ENCODE measurements at places on chromosomes 12 and 14. TPM values are rescaled to one million over a fixed set of nuclear protein-coding genes. Genes with fewer than 3 reads are reported as not detected.

PRPH gene
- polyA plus RNA-seq, result 1.7 TPM

CNTN1 gene
- polyA plus RNA-seq, result 0.13 TPM

ZBTB42 gene
- 2.9 TPM for polyA plus RNA-seq

RFX4 gene
- not detected for polyA plus RNA-seq

RNASE12 gene
- polyA plus RNA-seq, result not detected

MTA1 gene
- 74.8 TPM for polyA plus RNA-seq

GSG1 gene
- polyA plus RNA-seq, result 0.68 TPM

CIDEB gene
- polyA plus RNA-seq, result 0.03 TPM

KRT83 gene
- not detected for polyA plus RNA-seq

NID2 gene
- 15.9 TPM for polyA plus RNA-seq

OR6C2 gene
- not detected for polyA plus RNA-seq

KRT73 gene
- polyA plus RNA-seq, result not detected

MON2 gene
- 4.4 TPM for polyA plus RNA-seq

NUP37 gene
- 29.2 TPM for polyA plus RNA-seq

PRIMA1 gene
- 0.24 TPM for polyA plus RNA-seq

HEBP1 gene
- polyA plus RNA-seq, result 17.9 TPM

DNA sequence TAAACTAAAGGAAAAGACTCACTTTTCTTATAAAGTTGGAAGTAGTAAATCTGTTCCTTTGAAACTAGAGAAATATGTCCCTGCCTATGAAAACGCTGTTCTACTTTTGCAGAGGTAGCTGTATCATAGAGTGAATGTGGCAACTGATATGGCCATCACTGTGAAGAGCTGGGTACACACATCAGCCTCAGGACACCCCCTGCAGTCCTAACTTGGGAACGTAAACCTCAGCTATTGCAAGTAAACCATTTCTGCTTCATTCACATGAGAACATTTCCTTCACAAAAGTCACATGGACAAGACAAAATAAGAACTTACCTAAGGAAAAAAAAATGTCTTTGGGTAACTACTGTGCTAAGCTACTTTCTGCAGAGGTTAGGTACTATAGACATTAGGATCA is 233.3 kb upstream of the PPFIA2 start:
- peak; percentile 13 for DNase-seq

DNA sequence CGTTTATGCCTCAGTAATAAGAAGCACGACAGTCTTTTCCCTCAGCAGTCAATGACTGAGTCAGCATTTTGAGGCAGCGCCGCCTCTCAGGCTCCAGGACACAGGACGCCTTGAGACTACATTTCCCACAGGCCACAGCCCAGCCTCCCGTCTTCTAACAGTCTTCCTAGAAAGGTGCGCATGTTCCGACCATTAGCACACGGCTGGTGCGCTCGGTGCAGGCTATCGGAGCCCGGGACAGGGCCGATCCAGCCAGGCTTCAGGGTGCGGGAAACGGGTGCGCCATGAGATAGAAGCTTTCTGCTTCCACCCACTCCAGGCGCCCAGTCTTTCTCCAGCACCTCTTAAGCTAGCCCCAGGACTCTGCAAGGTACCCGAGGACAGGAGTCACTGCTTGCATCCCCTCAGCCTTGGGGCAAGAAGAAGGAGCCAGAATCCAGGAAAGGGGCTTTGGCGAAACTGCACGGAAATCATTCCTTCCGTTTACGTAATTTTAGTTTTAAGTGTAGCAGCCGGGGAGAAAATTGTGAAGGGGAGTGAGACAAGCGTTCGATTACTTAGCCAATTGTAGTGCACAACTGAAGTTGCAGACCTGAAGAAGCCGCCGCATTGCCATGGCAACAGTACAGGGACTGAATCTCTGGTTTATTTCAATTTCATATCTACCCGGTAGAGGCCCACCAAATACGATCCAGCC is 54.0 kb downstream of the ZNF641 start:
- peak; percentile 56 for DNase-seq

GRCh38 chr14:22780105-22780679 is 13.7 kb downstream of the OXA1L start:
- DNase-seq, result no peak

DNA sequence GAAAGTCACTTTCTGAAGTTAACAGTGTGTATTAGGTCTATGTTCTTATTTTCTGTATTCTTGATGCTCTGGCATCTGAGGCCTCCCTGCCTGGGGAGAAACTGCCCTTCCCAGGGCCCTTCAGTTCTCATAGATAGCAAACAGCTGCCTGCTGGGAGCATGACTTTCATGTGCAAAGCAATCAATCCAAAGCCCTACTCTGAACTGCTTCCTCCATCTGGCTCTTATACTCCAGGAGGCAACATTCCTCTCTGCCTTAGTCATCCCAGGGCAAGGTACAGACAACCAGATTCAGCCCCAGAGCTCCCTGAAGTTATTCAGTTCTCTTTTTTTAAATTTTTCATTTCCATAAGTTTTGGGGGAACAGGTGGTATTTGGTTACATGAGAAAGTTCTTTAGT is 41.7 kb upstream of the RIN3 start:
- DNase-seq, result no peak

GRCh38 chr12:3634348-3634747 is 118.6 kb downstream of the CRACR2A start:
- no peak for DNase-seq

DNA sequence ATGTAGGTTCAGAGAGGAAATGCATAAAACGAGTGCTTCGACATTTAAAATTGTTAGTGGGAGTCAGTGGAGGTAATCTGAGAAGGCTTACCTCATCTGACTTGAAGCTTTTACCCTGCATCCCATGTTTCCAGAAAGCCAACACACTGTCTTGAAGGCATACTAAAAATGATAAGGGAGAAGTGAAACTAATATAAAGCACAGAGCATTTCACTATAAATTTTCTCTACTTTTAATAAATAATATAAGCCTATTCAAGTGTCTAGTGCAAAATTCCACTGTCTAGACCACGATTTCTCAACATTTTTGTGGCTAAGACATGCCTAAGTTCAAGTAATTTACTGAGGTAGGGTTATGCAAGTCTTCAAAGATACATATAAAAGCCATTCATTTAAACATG is 29.1 kb upstream of the CDKL1 start:
- DNase-seq, result no peak

DNA sequence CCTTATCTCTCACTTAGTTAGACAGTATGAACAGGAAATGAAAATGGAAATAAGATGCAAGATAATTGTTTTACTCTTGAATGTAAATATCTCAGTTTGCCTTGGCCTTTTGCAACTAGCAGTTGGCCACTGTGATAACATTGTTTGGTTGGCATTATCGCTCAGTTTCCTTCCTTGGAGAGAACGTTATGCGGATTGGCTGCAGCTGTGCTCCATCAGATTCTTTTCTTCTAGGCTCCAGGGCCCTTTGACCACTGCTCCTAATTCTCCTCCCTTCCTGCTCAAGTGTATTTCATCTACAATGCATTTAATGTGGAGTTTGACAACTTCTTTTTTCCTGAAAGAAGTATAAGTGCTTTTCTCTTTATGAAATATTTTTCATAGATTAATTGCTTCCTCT is 284.2 kb downstream of the ADAMTS20 start:
- no peak for DNase-seq

GRCh38 chr14:37663498-37663897 is 68.1 kb downstream of the TTC6 start:
- no peak for DNase-seq

GRCh38 chr12:92036771-92037453 is 108.7 kb downstream of the BTG1 start:
- no peak for DNase-seq

GRCh38 chr12:97561619-97562290 is 99.2 kb downstream of the RMST start:
- DNase-seq, result no peak

GRCh38 chr12:81502912-81503695 is 256.0 kb downstream of the PPFIA2 start:
- DNase-seq, result no peak

DNA sequence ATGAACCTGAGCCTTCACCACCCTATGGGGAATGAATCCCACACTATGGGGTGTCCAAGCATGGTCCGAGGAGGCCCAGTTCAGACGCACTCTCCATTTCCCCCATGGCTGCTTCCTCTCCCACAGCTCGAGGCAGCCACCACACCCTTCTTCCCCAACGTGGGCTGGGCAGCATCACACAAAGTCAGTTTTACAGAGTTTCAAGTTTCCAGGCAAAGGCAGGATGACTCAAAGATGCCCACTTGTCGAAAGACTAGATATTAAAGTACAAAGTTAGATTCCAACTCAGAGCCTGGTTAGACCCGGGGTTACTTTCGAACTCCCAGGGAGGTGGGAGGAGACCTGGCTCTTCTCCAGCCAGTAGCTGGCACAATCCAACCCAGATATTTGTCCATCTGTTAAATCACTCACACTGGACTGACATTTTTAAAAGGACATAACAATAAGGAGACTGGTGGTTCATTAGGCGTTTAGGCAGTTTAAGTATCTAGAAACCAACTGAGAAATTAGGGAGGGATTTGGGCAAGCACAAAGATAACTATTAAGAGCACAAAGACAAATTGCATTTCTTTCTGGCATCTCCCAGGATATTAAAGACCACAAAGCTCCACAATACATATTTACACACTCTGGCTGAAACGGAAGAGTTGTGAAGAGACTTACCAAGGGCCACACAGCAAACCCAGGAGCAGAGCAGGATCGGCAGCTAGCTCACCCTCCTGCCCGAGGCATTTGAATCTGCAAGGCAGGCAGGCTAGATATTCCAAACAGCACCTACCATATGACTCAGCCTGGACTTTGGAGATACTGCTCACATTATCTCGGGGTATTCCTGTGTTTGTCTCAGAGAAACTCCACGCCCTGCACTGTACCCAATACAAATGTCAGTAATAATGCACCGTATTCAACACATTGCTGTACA is 34.8 kb downstream of the TMCC3 start:
- no peak for DNase-seq

- DNase-seq, result no peak
Measured at GRCh38 chr14:55762595-55763232, 182.7 kb downstream of the KTN1 start.

DNA sequence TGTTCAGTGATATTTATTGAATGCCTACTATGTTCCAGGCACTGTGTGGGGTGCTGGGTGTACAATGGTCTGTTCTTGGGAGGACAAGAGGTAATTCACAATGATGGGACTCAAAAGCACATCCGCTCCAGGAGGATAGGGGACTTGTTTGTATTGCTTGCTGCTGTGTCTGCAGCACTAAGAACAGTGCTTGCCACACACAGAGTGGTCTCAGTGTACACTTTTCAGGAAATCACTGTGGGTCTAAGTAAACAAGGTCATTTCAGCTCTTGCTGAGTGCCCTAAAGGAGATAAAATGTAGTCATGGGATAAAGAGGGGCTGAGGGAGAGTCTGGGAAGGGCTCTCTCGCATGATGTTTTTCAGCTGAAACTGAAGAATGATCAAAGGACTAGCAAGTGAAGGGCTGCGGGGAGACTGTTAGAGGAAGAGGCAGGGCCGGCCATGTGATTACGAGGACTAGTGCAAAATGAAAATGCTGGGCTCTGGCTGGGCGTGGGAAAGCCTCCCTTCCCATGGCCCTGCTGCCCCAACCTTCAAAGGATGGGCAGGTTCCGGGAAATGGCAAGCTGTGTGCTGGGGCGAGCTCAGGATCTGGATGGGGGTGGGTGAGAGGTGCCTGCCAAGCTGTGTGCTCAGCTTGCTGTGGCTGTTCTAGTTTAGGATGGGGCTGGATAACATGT is 39.1 kb downstream of the ADCK1 start:
- DNase-seq, result no peak

DNA sequence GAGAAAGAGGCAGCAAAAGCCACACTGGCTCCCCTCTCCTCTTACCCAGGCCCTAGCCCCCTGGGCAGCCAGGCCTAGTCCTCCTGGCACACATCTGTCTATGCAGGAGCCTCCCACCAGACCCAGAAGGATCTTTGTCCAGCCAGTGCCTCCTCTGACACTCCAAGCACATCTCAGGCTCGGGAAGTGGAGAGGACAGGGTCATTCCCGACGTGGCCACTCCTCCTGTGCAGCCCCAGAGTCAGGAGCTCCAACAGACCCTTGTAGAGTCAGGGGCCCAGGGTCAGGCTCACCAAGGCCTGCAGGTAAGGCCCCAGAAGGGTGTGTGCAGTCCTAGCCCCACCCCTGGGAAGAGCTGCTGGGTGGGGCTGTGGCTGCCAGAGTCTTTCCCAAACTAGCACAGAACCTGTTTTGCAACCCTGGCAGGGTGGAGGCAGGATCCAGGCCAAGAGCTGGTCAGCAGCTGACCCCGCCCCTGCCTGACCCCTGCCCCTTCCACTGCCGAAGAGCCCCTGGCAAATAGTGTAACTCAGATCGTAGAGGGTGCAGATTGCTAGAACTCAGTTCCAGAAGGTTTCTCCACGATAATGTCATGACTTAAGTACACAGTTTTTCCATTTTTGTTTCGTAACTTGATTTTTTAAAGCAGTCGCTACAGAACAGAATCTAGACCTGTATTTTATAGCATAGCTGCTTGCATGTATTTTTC is 26.6 kb upstream of the PNMA1 start:
- peak; percentile 37 for DNase-seq

GRCh38 chr14:104697892-104698583 is 8.6 kb downstream of the INF2 start:
- DNase-seq, result no peak

- DNase-seq, result no peak
Measured at GRCh38 chr14:51619561-51619960, 32.1 kb upstream of the FRMD6 start.

- DNase-seq, result no peak
Measured at GRCh38 chr14:94682736-94683135, 70.5 kb downstream of the SERPINA3 start.

- no peak for DNase-seq
Measured at GRCh38 chr14:89215531-89215930, 201.5 kb downstream of the FOXN3 start.

DNA sequence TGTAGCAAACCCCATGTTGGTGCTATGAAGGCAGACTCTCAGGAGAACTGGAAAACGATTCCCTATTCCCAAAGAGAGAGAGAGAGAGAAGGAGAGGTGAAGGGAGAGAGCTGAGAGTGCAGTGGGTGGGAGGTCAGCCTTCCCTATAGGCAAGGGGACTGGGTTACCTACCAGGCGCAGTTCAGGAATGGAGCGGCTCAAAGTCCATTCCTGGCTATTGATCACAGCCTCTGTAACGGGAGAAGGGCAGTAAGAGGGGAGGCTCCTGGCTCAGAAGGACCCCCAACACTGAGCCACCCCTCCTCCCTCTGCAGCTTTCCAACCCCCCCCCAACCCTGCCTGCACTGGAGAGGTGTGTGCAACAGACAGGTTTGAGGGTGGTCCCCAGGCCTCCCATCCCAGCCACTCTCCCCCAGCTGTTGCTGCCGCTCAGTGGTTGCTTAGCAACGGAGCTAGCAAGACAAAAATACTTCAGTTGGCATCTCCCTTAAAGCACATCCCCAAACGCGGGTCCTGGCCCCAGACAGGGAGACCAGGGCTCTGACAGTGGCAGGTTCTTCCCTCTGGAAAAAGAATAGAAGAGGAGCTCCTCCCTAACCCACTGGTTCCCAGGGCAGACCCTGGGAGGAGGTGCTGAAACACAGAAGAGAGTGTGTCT is 3.2 kb downstream of the AGAP2 start:
- peak; percentile 61 for DNase-seq

DNA sequence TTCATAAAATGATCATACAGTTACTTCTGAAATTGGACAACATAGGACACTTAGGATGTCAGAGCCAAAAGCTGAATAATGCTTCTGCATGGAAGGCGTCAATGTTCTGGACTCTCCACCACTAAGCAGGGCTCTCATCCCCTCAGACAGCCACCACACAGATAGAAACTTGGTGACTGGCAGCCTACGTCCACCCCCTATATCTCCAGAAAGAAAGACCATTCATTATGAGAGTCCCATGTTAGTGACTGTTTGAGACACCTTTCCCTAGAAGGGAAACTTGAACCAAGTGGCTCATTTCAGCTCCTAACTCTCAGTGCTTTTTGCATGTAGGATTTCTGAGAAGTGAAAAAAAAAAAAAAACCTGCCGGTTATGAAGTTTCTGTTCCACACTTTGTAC is 251.0 kb upstream of the FKBP4 start:
- DNase-seq, result no peak

GRCh38 chr12:114875313-114875712 is 191.3 kb upstream of the TBX3 start:
- no peak for DNase-seq

Measured in SK-N-SH (cell line).